ENCODE measurements at places on chromosomes 4 and X.

DNA sequence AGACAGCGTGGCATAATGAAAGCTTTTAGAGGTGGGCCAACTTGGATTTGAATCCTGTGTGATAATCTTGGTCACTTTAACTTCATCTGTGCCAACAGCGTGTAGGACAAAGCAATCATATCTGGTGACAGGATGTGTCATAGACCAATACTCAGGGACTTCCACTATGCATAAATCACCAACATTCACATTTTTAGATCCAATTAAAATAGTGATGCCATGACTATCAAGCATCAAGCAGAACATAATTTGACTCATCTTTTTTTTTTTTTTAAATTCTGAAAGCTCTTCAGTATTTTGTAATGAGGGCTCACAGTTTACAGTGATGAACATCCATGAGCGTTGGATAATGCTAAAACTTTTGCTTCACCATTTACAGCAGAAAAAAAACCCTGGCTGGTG lies 27.3 kb upstream of the RAPGEF2 start:
- no peak for DNase-seq

DNA sequence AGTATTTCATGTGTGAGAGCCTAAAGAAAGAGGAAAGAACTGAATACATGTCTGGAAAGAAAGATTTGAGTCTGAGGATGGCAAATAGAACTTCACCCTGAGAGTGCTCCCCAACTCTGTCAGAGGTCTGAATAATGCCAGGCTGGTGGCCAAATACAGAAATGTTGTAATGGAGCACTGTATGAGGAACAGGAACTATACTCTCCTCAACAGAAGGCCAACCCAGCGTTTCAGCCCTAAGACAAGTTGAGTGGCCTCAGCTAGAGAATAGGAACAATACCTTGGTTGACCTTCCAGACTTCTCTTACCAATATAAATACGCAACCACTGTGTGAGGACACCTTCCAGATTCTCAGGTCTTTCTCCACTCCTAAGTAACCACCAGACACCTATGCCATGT lies 94.5 kb upstream of the STIM2 start:
- DNase-seq, result no peak

DNA sequence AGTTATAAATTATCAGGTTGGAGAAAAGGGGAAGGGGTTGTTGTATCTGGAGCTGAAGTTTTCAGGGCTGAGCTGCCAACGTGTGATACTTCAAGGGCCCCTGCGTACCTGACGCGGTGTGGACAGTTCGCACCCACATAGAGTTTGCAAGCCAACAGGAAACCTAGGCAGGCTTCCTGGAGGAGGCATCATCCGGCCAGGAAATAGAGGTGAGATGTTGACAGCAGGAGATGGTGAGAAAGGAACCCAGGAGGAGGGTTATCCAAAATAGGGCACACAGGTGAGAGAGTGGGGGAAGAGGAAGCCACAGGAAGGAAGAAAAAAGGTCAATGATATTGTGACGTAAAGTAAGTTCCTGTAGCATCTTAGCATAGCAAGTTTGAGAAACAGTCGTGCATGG lies 127.2 kb downstream of the DHRSX start:
- no peak for DNase-seq

DNA sequence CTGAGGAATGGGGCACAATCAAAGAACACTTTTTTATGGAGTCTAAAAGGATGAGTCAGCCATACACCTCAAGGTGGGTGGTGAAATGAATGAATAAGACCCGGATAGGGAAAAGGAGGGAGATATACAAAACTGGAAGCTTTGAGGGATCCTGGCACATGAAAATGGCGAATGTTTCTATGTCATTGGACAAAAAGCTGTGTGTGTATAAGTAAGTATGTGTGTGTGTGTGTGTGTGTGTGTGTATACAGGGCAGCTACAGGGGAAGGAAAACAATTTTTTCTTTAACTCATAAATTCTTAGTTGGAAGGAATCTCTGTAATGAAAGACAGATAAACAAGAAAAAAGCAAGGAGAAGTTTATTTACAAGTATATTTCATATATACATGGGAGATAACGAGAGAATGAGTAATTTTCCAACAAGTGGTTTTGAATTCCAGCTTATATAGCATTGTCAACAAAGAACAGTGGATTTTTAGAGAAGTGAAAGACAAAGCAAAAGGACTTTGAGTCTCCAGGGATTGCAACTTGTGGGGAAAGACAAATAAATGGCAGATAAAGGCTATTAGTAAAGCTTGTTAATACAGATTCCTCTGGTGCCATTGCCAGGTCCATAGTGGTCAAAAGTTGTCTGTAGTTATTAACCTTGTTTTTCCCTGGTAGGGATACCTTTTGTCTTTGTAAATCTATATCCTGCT lies 99.7 kb downstream of the MMRN1 start:
- no peak for DNase-seq

DNA sequence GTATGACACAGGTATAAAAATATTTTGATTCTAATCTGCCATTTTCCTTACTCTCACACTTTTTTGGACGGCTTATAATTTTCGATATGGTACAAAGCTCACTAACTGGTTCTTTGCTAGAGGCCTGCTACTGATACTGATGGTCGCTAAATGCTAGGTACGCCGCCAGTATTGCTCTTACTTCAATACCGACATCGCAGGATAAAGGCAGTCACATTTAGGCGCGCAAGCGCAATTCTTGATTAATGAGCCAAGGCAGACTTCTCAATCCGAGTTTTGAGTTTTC lies 557 bp upstream of the USP38 start:
- no peak for DNase-seq

DNA sequence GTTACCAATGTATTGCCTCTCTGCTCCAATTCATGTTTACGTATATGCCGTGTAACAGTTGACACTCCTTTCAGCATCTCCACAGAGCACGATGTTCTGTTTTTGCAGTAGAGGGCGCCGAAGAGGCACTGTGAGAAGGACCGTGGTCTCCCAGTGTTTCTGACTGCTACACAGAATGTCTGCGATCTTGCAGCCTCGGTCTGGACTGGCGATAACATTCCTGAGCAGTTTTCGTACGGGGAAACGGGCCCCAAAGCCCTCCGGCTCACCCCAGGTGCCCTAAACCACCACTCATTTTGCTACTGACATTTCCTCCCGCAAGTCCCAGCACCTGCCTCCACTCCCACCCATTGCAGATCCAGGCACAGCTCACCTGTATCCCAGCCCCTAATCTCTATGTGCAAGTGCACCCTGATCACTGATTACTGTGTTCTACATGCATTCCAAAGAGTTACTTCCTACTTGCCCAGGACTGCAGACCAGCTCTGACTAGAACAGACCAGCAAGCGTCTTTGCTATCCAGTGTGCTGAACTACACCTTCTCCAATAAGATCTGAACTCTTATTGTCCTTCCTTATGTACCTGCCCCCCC lies 12.4 kb upstream of the NFXL1 start:
- DNase-seq, result no peak
